ENCODE measurements at places on chromosomes 4 and X.

DNA sequence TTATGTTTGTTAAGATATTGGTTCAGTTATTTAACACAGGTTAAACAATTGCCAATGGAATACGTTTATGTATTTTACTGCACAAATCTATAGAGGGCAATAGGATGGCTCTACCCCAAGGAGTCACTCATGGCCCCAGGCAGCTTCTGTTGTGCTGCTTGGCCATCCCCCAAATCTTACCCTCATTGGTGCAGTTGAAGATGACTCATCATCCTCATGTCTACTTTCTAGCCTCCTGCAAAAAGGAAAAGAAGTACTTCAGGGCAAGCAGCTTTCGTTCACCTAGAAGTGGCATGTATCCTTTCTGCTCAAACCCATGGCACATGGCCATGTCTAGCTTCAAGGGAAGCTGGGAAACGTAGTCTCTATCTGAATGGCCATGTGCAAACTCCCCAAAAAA is 14.2 kb downstream of the PHOX2B start:
- DNase-seq = no peak

- DNase-seq = no peak
Measured at GRCh38 chr4:173591760-173592159, 61.7 kb upstream of the HAND2 start.

DNA sequence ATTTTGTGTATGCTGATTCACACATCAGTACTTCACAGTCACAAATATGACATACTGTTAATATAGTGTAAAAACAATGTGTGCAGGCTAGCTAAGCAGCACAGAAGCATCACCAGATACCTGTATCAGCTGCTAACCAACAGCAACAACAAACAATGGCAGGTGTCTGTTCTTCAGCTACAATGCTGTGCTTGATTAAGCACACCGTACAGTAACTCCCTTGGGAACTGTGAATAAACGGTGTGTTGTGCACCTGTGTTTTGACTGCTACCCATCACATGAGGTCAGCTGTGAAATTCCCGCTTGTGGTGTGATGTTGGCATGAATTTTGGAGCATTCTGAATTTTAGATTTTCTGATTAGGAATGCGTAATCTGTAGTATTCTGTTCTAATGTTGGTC is 379.7 kb upstream of the FAT1 start:
- no peak for DNase-seq

DNA sequence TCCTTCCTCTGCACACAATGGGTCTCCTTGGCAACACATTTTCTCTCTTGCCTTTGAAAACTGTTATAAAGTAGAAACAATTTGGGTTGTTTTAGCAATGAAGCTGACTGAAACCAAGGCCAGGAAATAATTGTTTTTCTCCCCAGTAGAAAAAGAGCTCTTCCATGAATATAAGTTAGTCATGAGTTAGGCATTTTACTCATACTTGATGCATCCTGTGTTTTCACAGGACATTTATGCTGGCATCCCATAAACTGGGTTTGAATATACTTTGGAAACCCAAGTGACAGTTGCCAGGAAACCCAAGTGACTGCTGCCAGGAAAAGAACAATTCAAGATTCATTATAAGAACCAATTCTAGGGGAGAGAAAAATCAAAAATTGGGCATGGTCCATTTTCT is 128.6 kb upstream of the NPY2R start:
- peak; percentile 21 for DNase-seq

GRCh38 chr4:48015678-48016077 is 803 bp downstream of the CNGA1 start:
- DNase-seq = no peak

DNA sequence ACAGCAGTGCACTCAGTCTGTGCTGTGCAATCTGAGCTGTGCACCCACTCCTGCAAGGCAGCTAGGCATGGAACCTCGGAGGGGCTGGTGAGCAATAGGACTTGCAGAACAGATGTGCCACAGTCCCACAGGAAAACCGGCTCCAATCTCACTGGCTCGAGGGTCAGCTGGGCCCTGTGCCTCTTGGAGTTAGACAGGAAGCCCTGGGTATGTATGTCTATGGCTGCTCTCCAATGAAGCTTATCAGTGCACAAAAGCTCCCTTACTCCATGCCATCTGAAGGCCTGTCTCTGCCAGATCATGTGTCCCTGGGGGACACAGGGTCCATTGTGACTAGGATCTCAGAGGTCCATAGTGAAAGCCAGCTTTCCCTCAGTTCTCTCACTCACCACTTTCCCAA is 335.8 kb downstream of the SH3BGRL start:
- no peak for DNase-seq

- DNase-seq = no peak
Measured at GRCh38 chrX:107687445-107687844, 59.1 kb downstream of the PRPS1 start.

DNA sequence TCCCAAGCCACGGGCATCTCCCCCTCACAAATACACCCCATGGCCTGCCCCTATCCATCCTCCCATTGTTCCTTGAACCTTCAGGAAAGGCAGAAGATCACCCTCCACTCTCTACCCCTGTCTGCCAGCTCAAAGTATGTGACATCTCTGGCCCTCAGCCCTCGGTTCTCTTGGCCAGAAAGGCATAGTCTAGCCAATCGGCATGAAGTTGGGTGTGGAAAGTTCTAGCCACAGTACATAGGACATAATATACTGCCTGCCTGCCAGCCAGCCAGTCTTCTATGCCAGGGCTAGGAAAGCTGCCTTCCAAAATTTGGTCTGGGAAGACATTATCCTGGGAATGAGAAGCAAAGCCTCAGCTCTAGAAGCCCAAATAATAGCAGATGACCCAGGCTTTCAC is 3.2 kb upstream of the PLP1 start:
- DNase-seq = no peak

DNA sequence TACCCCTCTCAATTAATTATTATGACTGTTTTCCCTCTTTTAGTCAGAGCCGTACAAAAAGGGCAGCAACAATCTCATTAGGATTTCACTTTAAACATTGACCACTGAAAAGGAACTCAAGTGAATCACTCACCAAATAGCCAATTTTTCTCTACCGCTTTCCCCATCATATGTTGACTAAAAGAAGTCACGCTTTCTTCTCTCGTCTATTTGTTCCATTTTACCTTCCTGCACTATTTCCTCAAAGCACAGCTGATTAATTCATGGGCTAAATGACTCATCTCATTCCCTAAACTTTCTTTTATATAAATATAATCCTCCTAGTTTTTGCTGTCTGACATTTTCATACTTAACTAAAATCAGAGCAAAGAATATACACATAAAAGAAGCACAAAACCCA is 8.2 kb downstream of the MID1 start:
- DNase-seq = peak; percentile 69

GRCh38 chrX:53654376-53654775 is 32.1 kb downstream of the HUWE1 start:
- DNase-seq = no peak

- DNase-seq = peak; percentile 23
Measured at GRCh38 chrX:137031517-137032340, 2.1 kb downstream of the GPR101 start.

DNA sequence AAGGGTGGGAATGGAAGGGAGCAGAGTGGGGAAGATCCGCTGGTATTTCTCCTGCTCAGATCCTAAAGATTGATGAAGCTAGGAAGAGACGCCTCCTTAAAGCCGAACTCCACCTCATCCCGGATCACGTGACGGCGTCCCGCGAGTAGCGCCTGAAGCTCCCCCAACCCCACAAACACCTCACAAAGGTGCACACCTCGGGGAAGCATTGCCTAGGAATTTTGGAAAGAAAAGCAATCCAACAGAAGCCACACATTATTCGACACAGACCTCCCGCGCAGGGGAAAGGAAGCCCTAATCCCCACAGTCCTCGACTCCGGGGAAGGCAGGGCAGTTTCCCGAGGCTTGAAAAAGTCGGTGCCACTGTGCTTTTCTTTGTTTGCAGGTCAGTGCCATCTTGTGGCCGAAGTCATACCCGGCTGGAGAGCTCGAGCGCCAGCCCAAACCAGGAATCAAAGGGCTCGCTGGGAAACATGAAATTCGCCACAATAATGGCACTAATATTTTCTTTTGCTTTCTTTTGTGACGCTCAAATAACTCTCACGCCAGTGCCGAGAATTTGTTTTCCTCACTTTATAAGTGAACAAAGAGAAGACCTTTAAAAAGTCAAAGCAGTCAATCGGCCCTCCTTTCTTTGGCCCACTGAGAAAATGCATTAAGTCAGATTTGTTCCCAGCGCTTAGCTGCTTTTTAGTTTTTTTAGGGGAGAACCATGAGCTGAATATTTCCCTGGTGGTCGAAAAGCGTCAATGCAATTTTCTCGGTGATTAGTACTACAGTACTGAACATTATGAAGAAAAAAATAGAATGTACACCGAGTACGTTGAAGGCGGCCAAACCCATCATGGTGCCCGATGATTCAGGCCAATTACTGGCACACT is at the start of gene NPY1R:
TSS of gene NPY1R (minus strand) at position 71 of the 881 bp plus-strand sequence. CDS start 6,042 bp downstream, outside the sequence.
- peak; percentile 25 for DNase-seq

- DNase-seq = no peak
Measured at GRCh38 chr4:109389369-109390114, 44.1 kb upstream of the SEC24B start.

DNA sequence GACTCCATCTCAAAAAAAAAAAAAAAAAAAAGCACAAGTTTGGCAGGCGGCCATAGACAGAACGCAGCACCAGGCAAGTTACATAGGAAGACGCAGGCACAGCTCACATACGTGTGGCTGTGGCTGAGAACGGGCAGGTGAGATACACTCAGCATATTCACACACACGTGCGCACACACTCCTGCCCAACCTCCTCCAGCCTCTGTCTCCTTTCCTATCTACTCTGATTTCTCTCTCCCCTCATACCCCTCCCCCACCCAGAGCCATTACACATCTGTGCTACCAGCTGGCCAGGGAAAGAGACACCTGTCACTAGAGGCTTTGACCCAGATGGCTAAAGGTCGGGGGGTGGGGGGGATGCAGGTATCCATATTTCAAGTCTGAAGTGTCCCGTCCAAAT is 2.2 kb upstream of the SLC38A5 start:
- no peak for DNase-seq

GRCh38 chr4:183321516-183321915 is 710 bp downstream of the CLDN24 start:
- DNase-seq = no peak

DNA sequence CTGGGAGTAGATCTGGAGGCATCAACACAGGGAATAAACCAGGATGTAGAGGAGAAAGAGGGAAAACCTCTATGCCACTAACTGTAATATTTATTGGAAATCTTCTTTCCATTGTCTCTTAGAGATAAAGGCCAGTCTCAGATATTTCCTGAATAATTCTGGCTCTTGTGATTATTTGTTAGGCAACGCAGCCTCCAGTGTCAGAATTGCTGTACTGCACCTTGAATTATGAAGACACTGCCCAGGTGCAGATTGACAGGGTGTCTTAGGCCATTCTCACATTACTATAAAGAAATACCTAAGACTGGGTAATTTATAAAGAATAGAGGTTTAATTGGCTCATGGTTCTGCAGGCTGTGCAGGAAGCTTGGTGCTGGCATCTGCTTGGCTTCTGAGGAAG is 100.7 kb upstream of the ZDHHC15 start:
- DNase-seq = no peak

- DNase-seq = no peak
Measured at GRCh38 chr4:18419780-18420179, 398.2 kb upstream of the LCORL start.

- DNase-seq = no peak
Measured at GRCh38 chrX:151962034-151962433, 12.4 kb downstream of the GABRE start.

DNA sequence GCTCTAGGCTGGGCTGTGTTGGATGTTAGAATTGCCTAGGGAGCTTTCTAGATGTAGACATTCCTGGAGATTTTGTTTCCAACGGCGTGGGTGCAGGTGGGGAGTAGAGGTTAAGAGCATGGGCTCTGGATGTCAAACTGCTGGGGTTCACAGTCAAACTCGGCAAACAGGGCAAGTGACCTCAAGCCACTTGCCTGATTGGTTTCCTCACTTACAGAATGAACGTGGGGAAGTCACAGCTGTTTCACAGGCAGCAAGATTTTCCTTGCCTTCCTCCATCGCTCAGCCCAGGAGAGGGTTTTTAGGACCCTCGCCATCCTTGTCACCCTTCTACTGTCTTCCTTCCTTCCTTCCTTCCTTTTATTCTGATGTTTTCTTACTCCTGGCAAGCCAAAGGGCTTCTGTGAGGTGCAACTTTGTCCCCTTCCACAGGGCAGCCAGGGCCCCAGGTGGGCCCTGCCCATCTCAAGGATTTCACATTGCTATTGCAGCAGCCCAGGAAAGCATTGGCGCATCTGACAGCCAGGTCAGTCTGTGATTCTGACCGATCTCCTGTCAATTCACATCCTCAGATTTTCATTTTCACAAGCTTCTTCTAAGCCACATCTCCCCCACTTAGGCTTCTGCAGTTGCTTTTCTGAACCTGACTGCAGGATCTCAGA is 7.0 kb downstream of the RTL5 start:
- no peak for DNase-seq

DNA sequence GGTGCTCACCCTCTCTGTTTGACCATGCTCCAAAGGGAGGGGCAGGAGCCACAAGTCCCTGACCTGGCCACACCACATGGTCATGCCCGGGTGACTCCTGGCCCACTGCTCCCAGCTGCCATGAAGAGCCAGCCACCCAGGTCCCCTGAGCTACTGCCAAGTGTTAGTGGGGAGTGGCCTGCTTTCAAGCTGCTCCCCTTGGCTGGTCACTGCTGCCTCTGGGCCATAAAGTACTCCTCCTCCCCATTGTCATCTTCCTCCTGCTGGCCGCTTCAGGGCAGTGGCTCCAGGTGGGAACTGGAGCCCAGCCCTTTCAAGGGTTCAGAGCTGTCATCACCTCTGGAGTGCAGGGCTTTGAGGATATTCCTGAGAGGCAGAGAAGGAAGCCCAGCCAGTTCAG is 27.3 kb upstream of the RBBP7 start:
- no peak for DNase-seq

DNA sequence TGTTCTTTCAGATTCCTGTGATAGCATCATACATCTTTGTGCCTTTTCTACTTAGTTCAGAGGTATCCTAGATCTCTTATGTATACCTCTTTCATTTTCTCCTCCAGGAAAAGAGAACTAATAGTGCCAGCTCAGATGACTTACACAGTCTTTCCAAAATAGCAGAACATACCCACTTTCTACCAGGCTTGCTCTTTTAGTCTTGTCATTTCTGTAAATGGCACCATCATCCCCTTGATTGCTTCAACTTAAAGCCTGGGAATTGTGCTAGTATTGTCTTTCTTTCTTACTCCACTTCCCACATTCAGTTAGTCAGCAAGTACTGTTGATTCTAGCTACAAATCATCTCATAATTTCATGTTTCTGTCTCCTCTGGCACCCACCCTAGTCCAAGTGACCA is 5.1 kb downstream of the APEX2 start:
- no peak for DNase-seq

- DNase-seq = no peak
Measured at GRCh38 chr4:185464887-185465286, 6.6 kb downstream of the CCDC110 start.

GRCh38 chr4:56745042-56745441 is 63.9 kb upstream of the HOPX start:
- no peak for DNase-seq

DNA sequence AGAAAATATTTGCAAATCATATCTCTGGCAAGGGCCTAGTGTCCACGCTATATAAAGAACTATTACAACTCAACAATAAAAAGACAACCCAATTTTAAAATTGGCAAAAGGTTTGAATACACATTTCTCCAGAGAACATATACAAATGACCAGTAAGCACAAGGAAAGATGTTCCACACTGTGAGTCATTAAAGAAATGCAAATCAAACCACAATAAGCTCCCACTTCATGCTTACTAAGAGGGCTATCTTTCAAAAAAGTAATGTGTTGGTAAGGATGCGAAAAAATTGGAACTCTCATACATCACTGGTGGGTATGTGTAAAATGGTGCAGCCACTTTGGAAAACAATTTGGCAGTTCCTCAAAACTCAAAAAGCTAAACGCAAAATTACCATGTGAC is 884.0 kb upstream of the INTU start:
- DNase-seq = peak; percentile 51

All from HCEC 1CT (cell line).